Common myeloid progenitor, CD34-positive (primary cell): ENCODE measurements at places on chromosomes 7 and 10.
A peak's percentile ranks its signal among the peaks of the same experiment; 100 is the strongest.

- DNase-seq = no peak
Observed at GRCh38 chr7:69129524-69129923, 468.8 kb upstream of the AUTS2 start.

DNA sequence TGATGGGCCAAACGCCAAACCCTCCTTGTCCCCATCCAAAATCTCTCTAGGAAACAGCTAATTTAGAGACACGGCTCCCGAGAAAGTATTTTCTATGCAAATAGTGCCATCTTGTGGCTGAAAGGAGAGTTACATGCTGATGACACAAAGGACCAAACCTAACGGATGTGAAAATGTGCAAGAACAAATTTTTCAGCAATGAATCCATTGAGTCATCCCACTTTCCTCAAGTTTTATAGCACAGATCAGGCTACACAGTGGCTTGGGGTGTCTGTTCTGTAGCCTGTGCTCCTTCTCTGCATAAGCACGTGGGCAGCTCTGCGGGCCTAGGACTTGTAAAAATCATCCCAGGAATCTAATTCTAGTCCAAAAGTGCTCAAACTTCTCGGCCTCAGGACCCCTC, 154.8 kb upstream of the PRR15 start:
- peak; percentile 64 for DNase-seq

DNA sequence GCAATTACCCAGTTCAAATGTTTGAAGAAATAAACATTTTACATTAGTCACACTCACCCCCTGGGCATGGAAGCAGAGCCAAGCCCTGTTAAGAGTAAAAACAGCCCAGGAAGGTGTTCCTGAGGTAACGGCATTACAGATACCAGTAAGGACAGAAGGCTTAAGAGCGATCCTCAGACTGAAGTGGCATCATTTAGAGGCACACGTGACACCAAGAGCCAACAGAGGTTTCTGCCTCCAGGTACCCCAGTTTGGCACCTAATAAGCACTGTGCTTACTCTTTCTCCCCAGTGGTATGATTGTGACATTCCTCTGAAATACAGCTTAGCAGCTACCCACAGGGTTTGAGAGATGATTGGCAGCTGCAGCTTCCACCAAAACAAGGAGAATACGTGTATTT, 17.2 kb downstream of the MMS19 start:
- DNase-seq = no peak

GRCh38 chr7:70694434-70694970, 437.4 kb upstream of the GALNT17 start:
- DNase-seq = peak; percentile 59

DNA sequence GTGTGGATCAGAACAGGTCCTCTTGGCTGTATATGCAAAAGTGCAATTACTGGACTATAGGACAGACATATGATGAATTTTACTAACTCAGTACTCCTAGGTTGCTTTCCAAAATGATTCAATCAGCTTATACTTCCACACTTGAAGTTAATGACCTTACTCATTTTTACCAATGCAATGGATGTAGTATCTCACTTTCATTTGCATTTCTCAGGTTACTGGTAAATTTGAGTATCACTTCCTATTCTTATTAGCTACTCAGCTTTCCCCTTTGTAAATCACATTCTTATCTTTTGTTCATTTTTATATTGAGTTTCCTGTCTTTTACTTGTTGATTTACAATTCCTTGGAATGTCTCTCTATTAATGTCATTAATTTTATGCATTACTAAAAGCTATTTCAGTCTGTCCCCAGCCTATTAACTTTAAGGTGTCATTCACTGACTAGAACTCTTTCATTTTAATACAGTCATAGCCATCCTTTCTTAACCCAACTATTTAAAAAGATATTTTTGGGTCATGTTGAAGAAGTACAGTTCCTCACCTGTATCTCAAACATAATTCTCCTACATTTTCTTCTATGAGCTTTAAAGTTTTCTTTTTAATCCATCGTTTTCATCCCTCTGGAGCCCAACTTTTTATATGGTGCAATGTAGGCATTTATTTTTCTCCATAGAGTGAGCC, 88.6 kb downstream of the VIM start:
- no peak for DNase-seq

DNA sequence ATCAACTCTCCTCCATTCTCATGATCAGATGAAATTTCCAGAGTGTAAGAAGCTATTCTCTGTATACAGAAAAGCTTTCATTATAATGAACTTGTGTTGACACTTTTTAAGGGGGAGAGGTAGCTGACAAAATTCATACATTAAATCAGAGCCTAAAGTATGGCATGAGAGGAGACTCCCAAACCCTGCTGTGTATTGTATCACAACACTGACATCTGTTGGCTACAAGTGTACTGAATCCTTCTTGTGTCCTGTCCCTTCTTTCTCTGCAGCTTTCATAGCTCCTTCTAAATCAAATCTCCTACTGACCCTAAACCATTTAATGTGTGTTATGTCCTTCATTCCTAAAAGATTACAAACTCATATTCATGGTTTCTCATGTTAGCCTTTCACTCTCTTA, 70.9 kb downstream of the GCC1 start:
- DNase-seq = peak; percentile 55

- DNase-seq = peak; percentile 70
Observed at GRCh38 chr7:116249969-116250553, 39.7 kb downstream of the TES start.

DNA sequence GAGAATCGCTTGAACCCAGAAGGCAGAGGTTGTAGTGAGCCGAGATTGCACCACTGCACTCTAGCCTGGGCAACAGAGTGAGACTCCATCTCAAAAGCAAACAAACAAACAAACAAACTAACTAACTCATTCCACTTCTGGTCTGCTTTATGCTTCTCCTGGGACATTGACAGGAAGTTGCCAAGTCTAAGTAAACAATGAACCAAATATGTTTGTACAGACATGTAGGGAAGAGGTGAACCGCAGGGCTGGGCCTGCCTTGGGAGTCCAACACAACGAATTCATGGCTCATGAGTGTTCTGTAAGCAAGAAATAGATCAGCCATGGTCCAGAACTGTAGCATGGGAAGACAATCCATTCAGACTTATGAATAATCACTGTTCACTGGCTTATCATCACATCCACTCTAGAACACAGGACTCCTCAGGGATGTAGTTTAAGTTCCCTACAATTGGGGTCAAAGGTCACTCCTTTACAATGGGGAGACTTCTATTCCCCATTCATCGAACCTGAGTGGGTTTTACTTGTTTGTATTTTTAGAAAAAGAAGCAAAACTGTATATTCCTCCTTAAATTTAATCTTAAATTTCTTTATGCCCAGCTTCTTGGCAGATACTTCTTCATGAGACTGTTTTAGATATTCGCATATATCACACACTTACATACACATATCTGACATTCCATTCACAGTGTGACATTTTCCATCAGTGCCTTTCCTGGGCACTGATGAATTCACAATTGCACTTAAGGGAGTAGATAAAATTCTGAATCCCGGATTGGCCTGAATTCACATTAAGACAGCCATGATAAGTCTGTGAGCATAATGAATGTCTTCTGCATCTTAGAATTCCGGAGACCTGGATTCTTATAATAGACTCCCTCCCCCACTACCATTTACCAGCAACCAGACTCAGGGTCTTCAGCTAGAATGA, 159.1 kb upstream of the EEPD1 start:
- no peak for DNase-seq

- peak; percentile 14 for DNase-seq
Observed at GRCh38 chr7:101680406-101681145, 51.5 kb upstream of the MYL10 start.

- peak; percentile 61 for DNase-seq
Observed at GRCh38 chr10:27747096-27747451, 1.5 kb upstream of the MKX start.

GRCh38 chr7:24980534-24981170, 674 bp upstream of the OSBPL3 start:
- peak; percentile 70 for DNase-seq

DNA sequence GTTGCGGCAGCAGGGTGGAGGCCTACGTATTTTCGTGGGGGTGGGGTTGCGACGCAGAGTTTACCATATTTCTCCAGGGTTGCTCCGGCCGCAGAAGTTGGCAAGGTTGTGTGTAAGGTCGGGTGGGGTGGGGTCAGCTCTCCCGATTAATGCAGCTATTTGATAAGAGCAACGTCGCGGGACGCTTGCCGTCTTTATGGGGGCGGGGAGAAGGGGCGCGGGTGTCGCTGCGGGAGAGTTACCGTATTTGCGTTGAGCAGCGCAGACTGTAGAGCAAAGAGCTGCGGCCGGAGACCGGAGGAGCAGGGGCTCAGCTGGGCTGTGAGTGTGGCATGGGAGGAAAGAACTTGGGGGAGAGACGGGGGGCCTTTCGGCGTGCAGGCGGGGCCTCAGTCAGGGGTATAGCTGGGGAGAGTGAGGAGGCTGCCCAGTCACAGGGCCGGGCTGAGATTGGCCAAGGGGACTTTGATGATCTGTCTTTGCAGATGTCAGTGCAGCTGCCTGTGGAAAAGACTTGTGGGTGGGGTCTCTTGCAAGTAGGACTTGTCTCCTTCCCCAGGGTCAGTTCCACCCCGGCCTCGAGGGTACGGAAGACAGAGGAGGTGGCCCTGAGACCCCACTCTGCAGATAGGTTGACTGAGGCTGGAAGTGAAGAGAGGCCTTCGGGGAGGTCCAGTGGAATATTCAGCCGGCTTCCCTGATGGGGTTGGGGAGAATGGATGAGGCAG, 26.6 kb downstream of the ZNF775 start:
- DNase-seq = no peak

DNA sequence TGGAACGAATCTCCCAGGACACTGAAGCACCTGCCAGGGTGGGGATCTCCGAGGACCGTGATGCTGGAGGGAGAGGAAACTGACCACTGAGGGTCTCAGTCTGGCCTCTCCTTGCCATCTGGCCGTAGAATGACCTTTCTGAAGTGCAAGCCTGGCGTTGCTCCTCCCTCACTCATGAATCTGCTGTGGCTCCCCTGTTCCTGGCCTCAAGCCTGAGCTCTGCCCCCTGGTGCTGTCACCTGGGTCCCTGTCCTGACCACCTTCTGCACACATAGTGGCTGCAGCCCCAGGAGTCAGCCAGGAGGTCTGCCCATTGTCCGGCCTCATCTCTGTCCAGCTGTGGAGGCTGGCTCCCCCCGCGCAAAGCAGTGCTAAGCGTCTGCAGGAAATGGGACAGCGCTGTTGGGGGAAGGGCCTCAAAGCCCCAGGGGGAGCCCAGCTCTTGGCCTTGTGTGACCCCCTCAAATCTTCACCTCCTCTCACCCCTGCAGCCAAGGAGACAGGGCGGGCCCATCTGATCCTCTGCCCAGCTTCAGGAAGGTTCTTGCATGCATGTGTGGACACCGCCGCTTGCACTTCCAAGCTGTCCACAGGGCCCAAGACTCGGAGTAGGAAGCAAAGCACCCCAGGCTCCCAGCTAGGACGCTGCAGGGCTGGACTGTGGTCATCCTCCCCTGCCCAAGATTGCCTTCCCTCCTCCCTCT, 65.7 kb downstream of the MYL10 start:
- no peak for DNase-seq

DNA sequence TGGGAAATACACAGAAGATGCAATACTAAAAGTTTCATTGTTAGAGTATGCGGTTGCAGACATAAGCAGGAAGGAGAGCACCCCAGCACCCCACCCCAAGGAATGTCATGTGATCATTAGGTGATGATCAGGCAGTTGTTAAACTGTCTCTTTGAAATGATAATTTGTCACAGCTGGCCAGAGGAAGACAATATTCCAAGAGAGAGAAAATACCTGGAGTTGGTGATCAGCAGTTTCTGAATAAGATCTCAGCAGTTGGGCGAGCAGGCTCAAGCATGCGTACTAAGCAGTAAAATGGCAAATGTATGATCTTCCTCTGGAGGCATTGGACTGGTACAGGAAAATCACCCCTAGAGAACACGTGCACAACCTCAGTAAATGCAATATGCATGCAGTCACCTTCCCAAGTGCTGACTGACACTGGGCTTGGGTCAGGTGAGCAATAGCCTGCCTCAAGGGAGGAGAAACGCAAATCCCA, 250.1 kb upstream of the MBL2 start:
- DNase-seq = no peak

DNA sequence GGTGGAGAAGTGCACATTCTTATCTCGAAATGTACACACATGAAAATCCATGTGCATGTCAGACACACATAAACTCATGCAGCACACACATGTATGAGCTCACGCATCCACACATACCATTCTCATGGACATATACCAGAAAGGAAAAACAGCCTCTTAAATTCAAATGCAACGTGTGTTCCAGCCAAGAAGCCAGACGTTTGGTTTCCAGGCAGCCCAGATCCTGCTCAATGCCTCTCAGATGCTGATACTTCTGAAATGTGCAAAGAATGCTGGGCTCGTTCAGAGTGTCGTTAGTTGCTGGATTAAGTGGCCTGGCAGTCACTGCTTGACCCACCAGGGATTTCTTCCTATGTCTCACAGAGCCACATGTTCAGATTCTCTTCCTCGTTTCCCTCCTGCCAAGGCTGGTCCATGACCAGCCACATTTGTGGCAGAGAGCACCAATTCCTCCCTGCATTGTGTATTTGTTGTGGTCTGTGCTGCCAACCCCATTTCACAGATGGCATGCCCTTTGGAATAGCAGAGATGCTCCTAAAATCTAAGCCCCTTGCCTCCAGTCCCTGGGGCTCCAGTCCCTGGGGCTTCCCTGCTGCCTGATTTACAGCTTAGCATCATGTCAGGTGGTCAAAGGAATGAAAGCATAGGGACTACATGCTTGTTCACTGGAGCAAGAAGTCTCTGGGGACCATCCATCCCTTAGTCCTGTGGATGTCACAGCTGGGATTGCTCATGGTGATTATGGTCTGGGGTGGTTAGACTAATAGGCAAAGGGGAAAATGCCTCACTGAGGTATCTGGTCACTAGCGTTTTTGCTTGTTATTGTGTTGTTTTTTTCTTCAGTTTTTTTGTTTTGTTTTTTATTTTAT, 426.6 kb downstream of the PLXNA4 start:
- no peak for DNase-seq

GRCh38 chr10:14282276-14282675, 48.4 kb downstream of the FRMD4A start:
- no peak for DNase-seq

- no peak for DNase-seq
Observed at GRCh38 chr10:26780106-26780792, 80.5 kb downstream of the ABI1 start.

DNA sequence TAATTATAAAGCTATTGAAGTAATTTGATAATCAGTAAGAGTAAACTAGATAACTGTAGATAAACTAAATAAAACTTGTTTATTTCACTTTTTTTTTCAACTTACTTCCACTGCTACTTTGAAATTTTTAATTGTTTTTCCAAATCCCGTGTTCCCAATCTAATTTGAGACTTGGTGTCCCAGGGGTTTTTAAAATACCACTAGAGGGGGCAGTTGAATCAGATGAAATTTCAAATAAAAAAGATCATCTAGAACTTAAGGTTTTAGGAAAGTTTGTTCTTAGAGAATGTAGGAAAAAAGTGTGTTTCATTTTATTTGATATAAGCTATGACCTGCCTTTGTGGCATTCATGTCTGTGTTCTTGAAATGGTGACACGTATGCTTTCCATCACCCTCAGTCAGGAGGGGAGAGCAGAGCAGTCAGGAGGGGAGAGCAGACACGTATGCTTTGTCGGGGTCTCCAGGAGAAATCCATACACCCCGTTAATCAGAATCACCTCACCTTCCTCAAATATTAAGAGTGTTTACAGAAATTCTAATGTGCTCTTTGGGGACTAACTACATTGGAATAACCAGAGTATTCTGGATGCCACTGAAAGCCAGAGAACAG, 49.9 kb downstream of the C10orf67 start:
- no peak for DNase-seq
